ENCODE measurements at places on chromosomes 5 and 9. TPM values are rescaled to one million over a fixed set of nuclear protein-coding genes. Genes with fewer than 3 reads are reported as not detected.

DNA sequence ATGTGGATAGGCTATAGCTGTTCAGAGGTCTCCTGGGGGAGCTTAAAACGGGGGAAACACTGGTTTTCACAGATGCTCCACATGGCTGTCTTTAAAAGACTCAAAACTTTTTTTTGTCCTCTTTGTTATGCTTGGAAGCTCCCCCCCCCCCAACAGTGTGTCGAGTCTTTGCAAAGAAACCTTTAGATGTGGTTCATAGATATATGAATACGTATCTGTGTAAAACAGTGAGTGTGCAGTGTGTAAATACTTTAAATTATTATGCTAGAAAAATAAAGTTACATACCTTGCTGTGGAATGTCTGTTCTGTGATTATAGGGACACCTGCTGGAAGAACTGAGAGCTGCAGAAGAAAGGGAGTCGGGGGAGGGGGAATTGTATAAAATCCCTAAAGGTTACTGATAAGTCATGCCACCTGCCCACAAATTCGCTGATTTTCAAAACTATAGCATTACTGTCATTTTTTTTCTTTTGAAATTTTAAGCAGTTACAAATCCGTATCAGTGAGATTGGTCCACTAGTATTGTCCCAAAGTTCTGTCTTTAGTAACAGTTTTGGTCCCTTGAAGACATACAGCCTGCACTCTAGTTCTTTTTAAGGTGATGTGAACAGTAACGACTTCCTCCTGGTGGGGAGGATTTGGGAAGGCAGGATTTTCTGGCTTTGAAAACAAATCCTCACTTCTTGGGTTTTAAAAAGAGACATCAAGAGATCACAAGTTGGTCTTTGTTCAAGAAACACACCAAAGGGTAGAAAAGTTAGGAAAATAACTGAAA, 22.9 kb downstream of the RGMB start:
- DNase-seq, result peak; percentile 81

DNA sequence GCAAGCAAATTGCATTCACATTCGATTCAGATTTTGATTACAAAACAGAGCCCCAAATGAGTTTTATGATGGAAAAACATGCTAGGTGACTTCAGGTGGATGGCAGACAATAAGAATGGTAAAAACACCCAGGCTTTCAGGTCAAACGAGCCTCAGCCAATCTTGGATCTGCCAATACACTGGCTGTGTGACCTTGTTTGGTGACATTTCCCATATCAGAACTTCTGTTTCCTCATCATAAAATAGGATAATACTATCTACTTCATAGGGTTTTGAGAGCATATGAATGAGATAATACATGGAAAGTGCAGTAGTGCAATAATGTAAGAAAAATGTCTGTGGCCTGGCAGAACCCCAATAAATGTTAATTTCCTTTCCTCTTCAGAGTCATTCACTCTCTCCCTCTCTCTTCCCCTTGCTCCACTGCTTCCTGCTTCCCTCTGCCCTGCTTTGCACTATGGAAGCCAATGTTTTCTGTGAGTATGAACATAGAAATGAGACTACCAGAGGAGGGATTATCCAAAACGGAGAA, 54.7 kb downstream of the SH3RF2 start:
- DNase-seq, result no peak

DNA sequence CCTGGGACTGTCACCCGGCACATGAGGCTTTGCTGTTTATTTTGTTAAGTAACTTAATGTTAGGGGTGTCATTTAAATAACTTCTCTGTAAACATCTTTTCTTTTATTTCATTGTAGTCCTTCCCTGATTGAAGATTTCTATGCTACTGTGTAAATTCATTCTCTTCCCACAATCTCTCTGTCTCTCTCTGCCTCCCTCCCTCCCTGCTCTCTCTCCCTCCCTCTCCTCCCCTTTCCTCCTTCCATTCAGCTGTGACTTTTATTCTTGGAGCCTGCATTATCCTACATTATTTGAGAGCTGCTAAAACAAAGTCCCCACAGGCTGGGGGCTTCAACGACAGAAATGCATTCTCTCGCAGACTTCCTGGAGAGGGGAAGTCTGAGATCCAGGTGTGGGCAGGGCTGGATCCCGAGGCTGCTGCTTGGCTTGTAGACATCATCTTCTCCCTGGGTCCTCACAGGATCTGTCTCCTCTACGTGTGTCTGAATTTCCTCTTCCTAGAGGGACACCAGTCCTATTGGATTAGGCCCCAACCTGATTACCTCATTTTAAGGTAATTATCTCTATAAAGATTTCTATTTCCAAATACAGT, 18.4 kb downstream of the UBE2QL1 start:
- DNase-seq, result no peak

IRX4 gene
- total RNA-seq, result 2.8 TPM

- DNase-seq, result no peak
Observed at GRCh38 chr9:114308361-114308950, 14.4 kb upstream of the ORM1 start.

PHF19 gene
- total RNA-seq, result 31.0 TPM

FBP1 gene
- 2.5 TPM for total RNA-seq

GRCh38 chr5:158698023-158698639, 401.6 kb downstream of the EBF1 start:
- DNase-seq, result peak; percentile 34

GDNF gene
- total RNA-seq, result not detected

Data from GM23338 (cell line).